ENCODE measurements at places on chromosomes 11 and 22.
A peak's percentile ranks its signal among the peaks of the same experiment; 100 is the strongest.

DNA sequence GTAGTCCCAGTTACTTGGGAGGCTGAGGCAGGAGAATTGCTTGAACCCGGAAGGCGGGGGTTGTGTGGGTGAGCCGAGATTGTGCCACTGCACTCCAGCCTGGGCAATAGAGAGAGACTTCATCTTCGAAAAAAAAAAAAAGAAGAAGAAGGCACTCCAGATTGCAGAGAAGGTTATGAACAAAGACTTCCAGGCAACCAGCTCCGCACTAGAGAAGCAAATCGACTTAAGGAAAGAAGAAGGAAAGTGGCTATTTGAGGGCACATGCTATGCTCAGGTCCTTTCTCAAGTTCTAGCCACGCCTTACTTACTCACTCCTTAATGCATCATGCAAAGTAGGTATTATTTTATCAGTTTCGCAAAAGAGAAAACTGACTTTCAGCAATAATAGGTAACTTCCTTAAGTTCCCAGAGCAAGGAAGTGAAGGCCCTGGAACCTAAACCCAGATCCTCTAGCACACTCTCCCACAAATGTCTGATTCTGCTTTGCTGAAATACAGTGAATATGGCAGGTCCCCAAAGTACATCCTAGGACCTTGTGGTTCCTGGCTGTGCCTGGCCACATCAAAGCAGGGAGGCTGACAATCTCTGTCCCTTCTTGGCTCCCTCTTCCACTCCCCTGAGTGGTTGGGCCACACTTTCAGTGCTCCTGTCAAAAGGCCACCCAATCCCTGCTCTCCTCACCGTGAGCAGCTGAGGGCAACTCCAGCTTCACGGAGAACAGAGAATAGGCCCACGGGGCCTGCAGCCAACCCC is 14.2 kb downstream of the CD3E start:
- no peak for DNase-seq

- DNase-seq, result peak; percentile 97
Observed at GRCh38 chr11:3797329-3798090, at the start of gene NUP98. Gene NUP98, minus strand, starts transcription at chr11:3797554. Its CDS starts 15,437 bp downstream, at chr11:3782117.

DNA sequence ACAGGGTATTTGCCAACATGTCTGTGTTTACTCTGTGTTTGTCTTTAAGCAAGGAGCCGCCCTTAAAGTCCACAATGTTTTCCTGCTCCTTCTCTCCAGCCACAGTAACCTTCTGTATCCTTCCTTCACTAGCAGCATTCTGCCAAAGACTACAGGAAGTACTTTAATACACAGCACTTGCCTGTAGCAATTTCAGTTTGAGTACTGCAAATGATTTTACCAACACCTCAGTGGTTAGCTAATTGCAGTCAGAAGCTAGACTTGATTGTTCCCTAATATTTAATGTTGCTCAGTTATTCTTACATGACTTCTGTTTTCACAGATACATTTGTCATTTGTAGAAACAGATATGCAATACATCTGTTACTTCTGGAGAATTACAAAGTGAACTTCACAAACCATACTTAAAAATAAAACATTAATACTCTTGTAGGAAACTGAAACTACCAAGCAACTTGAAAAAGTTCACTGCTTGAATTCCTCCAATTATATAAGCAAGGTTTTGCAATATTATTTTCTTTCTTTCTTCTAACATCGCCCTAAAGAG is 69.1 kb downstream of the FCHSD2 start:
- no peak for DNase-seq

- DNase-seq, result no peak
Observed at GRCh38 chr22:21916309-21916918, 36.2 kb downstream of the PPM1F start.

DNA sequence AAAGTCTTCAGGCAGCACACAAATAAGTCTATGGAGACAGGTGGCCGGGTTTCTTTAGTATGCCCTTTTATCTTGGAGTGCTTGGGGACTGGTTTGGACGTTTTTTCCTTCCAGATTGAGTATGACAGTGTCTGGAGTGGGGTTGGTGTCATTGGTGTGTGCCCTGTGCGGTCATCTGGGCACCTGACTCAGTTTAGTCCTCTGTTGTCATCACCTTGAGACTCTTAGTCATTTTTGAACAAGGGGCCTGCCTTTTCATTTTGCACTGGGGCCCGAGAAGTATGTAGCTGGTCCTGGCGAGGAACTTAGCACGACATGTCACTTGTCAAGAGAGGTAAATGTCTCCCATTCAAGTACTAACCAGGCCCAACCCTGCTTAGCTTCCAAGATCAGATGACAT is 27.2 kb upstream of the MYO18B start:
- no peak for DNase-seq

GRCh38 chr11:16279524-16279923 is 76.8 kb downstream of the SOX6 start:
- DNase-seq, result no peak

DNA sequence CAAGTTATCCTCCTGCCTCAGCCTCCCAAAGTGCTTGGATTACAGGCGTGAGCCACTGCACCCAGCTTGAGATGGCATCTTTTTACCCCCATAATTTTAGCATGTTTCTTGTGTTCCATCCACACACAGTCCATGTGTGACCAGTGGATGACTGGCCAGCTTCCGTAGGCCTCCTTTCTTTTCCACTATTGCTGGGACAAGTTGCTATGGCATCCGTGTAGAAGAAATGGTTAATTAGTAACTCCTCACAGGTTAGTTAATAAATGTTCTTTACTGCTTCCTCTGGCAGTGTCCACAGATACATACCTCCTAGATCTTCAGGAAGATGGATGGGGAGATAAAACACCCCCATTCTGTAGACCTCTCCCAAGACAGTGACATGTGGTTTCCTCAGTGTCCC is 154.3 kb upstream of the RASSF10 start:
- no peak for DNase-seq
